ENCODE measurements at places on chromosomes 11 and 22.
A peak's percentile ranks its signal among the peaks of the same experiment; 100 is the strongest.

GRCh38 chr11:83583757-83584366, 297.7 kb upstream of the CCDC90B start:
- DNase-seq = peak; percentile 75

GRCh38 chr11:112425121-112425520, 164.5 kb upstream of the PLET1 start:
- DNase-seq = no peak

DNA sequence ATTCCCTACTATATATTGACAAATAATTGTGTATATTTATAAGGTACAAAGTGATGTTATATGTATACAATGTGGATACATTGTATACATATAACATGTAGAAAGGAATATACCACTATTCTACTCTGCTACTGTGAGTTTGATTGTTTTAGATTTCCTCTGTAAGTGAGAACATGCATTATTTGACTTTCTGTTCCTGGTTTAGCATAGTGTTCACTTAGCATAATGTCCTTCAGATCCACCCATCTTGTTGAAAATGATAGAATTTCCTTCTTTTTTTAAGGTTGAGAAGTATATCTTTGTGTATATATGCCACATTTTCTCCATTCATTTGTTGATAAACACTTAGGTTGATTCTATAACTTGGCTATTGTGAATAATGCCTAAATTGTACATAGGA, 140.8 kb upstream of the BDNF start:
- no peak for DNase-seq

DNA sequence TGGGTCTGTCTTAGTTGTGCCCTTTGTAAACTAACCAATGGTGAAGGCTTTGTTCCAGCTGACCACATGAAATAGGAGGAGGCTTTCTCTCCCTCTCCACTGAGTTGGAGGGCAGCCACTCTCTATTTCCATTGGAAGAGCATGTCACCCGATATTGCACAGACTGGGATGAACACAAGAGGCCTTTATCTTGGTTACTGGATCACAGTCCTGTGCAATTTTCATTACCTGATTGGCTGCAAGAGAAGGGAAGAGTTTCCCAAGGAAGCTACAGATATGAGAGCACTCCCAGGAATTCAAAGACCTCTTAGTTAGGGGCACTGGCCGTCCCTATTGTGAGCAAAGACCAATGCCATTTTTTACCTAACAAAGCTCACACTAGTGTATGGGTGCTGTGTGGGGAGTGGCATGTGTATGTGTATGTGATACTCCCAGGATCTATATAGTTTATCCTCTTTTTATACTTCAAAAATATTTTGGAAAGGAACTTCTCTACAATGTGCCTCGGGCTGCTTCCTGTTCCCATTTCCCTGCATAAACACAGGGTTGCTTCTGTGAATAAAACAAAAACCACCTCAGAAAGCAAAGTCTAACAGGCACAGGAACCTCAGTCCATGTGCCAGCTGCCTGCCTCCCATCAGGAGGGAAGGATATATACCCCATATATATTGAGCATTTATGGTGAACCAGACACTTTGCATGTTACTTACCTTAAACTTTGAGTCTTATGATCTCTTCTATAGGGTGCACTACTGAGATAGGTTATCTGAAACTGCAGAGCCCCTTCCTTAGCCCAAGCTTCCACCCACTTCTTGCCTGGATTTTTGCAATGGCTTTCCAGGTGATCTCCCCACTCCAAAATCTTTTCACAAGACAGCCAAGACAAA, 126.5 kb downstream of the RASSF10 start:
- no peak for DNase-seq

- DNase-seq = no peak
Observed at GRCh38 chr22:42202048-42202447, 68.4 kb downstream of the TCF20 start.

GRCh38 chr11:33737362-33737821, 1.2 kb upstream of the CD59 start:
- no peak for DNase-seq

DNA sequence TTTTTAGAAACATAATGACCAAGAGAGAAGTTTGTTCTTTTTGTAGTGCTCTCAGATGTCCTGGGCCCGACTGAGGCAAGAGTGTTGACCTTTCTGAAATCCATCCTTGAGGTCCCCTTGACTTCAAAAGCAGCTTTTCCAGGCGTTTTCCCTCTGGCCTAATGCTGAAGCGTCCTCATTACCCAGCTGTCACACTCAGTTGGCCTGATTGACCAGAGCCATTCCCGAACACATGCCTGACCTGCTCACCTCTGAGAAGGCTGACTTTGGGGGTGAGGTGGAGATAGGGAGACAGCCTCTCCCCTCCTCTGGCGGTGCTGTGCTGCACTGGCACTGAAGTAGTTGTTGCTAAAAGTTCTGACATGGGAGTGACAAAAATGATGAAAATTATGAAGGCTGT, 66.9 kb downstream of the ALX4 start:
- no peak for DNase-seq

GRCh38 chr11:38530226-38530625, 1932.2 kb upstream of the RAG2 start:
- no peak for DNase-seq

GRCh38 chr11:326842-327580, 6.4 kb upstream of the IFITM3 start:
- DNase-seq = peak; percentile 56
